ENCODE measurements at places on chromosomes 4 and X.

DNA sequence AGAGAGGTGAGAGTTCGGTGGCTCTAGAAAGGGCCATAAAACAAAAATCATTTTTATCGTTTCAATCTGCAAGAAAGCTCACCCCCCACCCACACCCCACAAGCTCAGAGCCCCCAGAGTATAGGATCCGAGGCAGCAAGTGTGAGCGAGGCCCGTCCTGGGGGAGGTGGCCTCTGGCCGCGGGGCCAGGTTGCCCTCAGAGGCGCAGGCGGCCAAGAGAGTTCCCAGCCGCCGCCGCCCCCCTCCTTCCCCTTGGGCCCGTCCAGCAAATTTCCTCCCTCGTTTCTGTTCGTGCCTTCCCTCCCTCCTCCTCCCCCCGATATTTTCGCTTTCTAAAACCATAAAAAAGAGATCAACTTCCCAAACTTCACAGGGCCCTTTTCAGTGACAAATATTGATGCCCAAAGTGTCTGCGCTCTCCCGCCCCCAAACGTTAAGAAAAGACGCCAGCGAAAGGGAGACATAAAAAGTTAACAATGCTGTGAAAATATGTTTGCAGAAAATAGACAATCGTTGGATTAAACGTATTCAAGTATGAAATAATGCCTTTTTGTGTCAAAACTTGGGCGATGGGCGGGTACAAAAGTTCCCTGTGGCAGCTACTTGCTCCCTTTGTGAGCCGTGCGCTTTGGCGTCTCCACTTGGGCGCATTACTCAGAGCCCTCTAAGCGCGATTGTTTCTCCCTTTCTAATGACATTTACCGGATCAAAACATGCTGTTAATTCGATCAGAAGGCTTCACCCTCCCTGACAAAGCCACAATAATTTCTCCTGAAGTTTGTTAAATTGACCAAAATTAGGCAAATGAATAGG, 1.1 kb upstream of the HELT start:
- no peak for DNase-seq
- peaks cover 4% of the 10 kb centered on the region for H3K4me1 ChIP-seq
- no peak overlapping the region for H3K27ac ChIP-seq
- no peaks in the 10 kb centered on the region for H3K36me3 ChIP-seq
- no peak overlapping the region for H3K4me3 ChIP-seq
- H3K27me3 ChIP-seq = peaks cover 97% of the 10 kb centered on the region

DNA sequence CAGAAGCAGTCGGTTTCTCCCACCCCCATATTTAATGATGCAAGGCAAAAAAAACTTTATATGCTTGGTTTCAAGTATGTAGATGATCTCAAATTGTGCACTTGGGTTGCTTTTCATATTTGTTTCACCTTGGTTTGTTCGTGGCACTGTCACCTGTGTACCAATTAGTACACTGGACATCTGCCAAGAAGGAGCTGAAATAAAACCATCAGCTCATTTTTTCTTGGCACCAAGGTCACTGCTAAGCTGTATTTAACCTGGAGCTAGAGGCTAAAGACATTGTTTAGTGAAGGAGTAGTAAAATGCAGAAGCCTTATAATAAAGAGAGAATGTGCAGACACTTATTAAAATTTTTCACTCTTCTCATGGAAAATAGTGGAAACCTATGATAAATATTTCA, 430.8 kb downstream of the ARHGAP24 start:
- DNase-seq = no peak
- H3K27ac ChIP-seq = no peak overlapping the region
- no peaks in the 10 kb centered on the region for H3K27me3 ChIP-seq
- H3K4me3 ChIP-seq = no peak overlapping the region
- H3K4me1 ChIP-seq = no peaks in the 10 kb centered on the region

DNA sequence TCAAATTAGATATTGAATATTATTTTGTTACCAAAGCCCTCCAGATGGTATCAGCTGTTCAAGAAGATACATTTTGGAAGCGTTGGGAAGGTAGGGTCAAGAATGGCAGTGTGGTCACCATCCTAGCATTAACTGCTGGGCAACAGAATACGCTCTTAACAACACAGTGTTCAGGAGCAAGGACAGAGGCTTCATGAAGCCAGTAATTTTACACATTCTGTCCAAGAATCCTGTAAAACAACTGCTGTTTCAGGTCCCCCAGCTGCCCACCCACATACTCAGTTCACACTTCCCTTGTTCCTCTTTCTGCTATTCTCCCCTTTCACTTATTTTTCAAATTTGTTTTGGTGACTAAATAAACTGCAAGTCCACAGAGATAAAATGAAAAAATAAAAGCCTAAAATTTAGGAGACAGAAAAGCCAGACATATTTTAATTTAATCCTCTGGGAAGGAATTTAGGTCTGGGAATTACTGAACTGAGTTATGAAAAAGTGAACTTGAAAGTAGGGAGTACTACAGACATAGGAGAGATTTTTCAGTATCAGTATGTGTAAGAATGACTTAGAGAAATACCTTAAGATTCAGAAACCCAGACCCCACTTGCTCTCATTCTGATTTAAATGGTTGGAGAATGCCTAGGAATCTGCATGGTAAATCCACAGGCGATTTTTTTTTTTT, 406.7 kb downstream of the MAPK10 start:
- no peaks in the 10 kb centered on the region for H3K27me3 ChIP-seq
- no peak overlapping the region for H3K27ac ChIP-seq
- no peaks in the 10 kb centered on the region for H3K36me3 ChIP-seq
- no peak overlapping the region for H3K4me3 ChIP-seq
- no peak for DNase-seq
- peaks cover 2% of the 10 kb centered on the region for H3K4me1 ChIP-seq

GRCh38 chr4:138236037-138236436, 6.1 kb downstream of the SLC7A11 start:
- no peaks in the 10 kb centered on the region for H3K4me1 ChIP-seq
- no peaks in the 10 kb centered on the region for H3K27me3 ChIP-seq
- H3K27ac ChIP-seq = no peak overlapping the region
- peaks cover 13% of the 10 kb centered on the region for H3K36me3 ChIP-seq
- no peak for DNase-seq

- H3K36me3 ChIP-seq = no peaks in the 10 kb centered on the region
- no peak overlapping the region for H3K4me3 ChIP-seq
- no peaks in the 10 kb centered on the region for H3K4me1 ChIP-seq
- no peaks in the 10 kb centered on the region for H3K27me3 ChIP-seq
- no peak overlapping the region for H3K27ac ChIP-seq
These were observed 12.1 kb upstream of the DRD5 start for GRCh38 chr4:9769321-9769720.

- no peak overlapping the region for H3K27ac ChIP-seq
- H3K36me3 ChIP-seq = no peaks in the 10 kb centered on the region
- H3K27me3 ChIP-seq = no peaks in the 10 kb centered on the region
- no peak overlapping the region for H3K4me3 ChIP-seq
These were observed 79.0 kb downstream of the CPE start for GRCh38 chr4:165457793-165458192.

DNA sequence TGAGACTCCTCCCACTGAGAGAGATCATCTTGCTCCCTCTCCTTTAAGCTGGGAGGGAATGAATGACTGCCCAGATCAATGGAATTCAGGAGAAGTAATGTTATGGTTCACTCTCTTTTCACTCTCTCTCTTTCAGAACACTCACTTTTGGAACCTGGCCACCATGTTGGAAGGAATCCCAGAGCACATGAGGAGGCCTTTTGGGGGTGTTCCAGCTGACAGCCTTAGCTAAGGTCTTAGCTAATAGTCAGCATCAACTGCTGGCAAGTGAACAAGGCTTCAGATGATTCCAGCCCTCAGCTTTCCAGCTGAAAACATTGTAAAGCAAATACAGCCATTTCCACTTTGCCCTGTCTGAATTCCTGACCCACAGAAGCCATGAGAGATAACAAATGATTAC, 124.0 kb upstream of the CLNK start:
- no peaks in the 10 kb centered on the region for H3K27me3 ChIP-seq
- no peak for DNase-seq
- no peaks in the 10 kb centered on the region for H3K4me1 ChIP-seq

GRCh38 chr4:127630152-127630551, 2.6 kb upstream of the INTU start:
- H3K27ac ChIP-seq = no peak overlapping the region
- no peak for DNase-seq
- no peaks in the 10 kb centered on the region for H3K4me1 ChIP-seq
- H3K27me3 ChIP-seq = no peaks in the 10 kb centered on the region
- no peaks in the 10 kb centered on the region for H3K36me3 ChIP-seq

GRCh38 chr4:33184657-33185290, 2464.6 kb downstream of the PCDH7 start:
- DNase-seq = no peak
- H3K4me3 ChIP-seq = no peak overlapping the region
- H3K27ac ChIP-seq = no peak overlapping the region

- no peaks in the 10 kb centered on the region for H3K27me3 ChIP-seq
- no peak overlapping the region for H3K27ac ChIP-seq
- H3K36me3 ChIP-seq = no peaks in the 10 kb centered on the region
- DNase-seq = no peak
- H3K4me3 ChIP-seq = no peak overlapping the region
- H3K4me1 ChIP-seq = peaks cover 6% of the 10 kb centered on the region
These were observed 344.9 kb downstream of the BCOR start for GRCh38 chrX:39752815-39753214.

GRCh38 chr4:76622717-76623116, 187.7 kb downstream of the SHROOM3 start:
- H3K4me1 ChIP-seq = peaks cover 6% of the 10 kb centered on the region
- H3K4me3 ChIP-seq = no peak overlapping the region
- no peaks in the 10 kb centered on the region for H3K27me3 ChIP-seq
- no peak for DNase-seq
- no peaks in the 10 kb centered on the region for H3K36me3 ChIP-seq
- H3K27ac ChIP-seq = no peak overlapping the region

- no peaks in the 10 kb centered on the region for H3K4me1 ChIP-seq
- DNase-seq = no peak
- H3K36me3 ChIP-seq = no peaks in the 10 kb centered on the region
- no peak overlapping the region for H3K4me3 ChIP-seq
- no peaks in the 10 kb centered on the region for H3K27me3 ChIP-seq
These were observed 209.5 kb upstream of the PPP3CA start for GRCh38 chr4:101556842-101557241.

DNA sequence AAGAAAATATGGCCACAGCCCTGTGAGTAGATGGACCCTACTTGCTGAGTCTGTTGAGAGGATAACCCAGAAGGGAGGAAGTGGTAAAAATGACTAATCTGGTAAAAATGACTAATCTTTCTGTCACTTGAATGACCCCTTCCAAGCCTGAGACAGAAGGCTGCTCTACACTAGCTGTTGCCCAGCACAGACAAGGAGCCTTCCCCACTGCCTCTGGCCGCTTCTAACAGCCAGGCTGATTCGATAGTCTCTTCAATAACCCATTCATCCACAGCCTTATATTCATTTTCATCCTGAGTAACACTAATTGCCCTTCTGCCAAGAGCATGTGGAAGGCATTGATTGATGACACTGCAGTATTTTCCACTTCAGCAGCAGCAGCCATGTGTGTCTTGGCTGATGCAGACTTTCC, 18.4 kb downstream of the MAGEB17 start:
- no peak overlapping the region for H3K27ac ChIP-seq
- H3K4me3 ChIP-seq = no peak overlapping the region
- no peaks in the 10 kb centered on the region for H3K36me3 ChIP-seq
- H3K27me3 ChIP-seq = peaks cover 12% of the 10 kb centered on the region
- no peaks in the 10 kb centered on the region for H3K4me1 ChIP-seq

DNA sequence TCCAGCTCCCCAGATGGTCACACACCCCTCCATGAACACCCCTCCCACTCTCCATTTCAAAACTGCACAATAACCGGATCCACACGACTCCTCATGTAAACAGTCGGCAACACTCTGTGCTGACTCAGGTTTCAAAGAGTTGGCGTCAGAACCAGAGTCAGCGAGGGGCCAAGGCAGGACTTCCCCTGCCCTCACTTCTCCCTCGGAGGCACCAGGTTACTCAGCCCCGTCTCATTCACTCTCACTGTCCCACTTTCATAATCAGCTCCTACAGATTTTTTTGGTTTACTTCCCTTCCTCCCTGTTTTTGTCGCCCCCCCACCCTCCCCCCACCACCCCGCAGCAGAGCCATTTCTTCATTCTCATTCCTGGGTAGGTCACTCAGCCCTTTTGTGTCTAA, 2.7 kb upstream of the TIMP1 start:
- H3K4me1 ChIP-seq = no peaks in the 10 kb centered on the region
- peaks cover 1% of the 10 kb centered on the region for H3K36me3 ChIP-seq
- no peak for DNase-seq
- H3K27ac ChIP-seq = no peak overlapping the region
- H3K27me3 ChIP-seq = no peaks in the 10 kb centered on the region

DNA sequence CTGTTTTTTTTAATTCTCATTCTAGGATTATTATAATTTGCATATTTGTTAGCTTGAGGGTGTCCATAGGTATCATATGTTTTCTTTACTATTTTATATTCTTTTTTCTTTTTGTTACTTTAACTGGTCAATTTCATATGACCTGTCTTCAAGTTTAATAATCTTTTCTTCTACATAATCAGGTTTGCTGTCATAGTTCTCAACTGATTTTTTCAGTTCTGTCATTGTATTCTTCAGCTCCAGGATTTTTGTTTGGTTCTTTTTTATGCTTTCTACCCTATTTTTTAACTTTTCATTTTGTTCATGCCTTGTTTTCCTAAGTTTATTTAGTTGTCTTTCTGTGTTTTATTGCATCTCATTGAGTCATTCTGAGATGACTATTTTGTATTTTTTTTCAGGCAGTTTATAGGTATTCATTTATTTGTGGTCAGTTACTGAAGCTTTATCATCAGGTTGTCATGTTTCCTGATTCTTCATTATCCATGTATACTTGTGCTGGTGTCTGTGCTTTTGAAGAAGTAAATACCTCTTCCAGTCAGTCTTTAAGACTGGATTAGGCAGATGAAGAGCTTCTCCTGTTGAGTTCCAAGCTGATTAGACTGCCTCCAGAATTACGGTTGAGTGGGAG, 220.3 kb upstream of the VEGFC start:
- H3K27me3 ChIP-seq = no peaks in the 10 kb centered on the region
- H3K36me3 ChIP-seq = no peaks in the 10 kb centered on the region
- no peak overlapping the region for H3K27ac ChIP-seq
- no peaks in the 10 kb centered on the region for H3K4me1 ChIP-seq
- DNase-seq = no peak

DNA sequence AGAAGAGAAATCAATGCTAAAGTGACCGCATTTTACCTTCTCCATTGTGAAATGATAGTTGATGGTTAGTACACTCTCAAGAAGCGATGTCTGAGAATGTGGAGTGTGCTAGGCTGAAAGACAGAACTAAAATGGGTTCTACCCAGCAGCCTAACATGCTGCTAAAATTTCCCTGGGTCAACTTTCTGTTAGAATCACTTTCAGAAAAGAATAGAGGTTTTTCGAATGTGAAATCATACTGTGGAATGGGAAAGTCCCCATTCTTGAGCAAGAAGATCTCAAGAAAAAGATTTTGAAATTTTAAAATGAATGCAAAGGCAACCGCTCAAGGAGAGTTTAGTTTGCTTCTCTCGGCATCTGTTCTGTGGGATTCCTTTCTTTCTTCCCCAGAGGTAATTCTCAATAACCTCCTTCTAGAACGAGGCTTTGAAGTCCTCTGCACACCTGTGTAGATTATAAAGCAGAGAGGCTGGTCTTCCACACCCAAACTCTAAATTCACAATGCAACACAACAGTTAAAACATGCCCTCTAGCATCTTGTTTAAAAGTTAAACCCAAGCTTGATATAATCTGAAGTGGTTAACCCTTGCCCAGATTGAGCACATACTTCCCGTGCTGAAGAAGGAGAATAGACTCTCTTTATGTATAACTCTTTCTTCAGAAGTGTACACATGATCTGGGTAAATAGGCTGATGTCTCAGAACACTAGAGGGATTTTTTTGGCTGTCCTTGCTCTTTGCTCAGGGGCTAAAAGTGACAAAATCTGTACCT, 208.7 kb upstream of the KLF3 start:
- no peak overlapping the region for H3K27ac ChIP-seq
- H3K36me3 ChIP-seq = no peaks in the 10 kb centered on the region
- DNase-seq = no peak
- H3K4me1 ChIP-seq = no peaks in the 10 kb centered on the region
- H3K27me3 ChIP-seq = no peaks in the 10 kb centered on the region

All from neuronal stem cell (in vitro differentiated cells).